ENCODE measurements at places on chromosomes 1 and 21.

- no peak for DNase-seq
Observed at GRCh38 chr1:235990330-235990795, 74.5 kb downstream of the NID1 start.

DNA sequence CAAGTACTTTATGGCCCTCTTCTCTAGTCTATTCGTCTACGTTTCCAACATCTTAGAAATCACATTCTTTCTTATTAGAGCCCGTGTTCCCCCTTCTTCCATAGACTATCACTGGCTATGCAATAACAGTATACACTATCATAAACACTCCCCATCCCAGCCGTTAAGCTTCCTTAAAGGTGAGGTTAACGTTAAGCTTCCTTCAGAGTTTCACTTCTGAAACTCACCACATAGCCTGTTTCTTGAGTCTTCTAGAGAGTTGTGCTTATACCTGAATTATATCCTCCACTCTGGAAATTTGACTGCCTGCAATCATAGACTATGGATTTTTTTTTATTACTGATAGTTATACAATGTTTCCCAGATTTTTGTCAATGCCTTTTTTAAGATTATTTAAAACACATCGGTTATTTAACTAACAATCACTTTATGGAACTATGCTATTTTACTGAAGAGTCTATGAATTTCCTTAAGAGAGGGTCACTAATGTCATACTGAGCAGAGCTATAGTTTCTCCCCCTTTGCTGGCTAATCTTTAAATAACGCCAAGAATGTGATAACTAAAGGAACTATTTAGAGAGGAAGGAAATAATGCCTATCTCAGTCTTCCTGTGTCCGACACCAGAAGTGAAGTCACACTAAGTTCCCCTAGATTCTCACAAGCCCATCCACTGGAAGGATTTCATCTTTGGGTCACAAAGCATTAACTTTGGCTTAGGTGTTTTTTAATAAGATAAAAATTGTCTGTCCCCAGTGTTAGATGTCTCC lies 16.8 kb downstream of the FCER1A start:
- no peak for DNase-seq

GRCh38 chr1:197685785-197686184 lies 89.5 kb downstream of the DENND1B start:
- DNase-seq = no peak

DNA sequence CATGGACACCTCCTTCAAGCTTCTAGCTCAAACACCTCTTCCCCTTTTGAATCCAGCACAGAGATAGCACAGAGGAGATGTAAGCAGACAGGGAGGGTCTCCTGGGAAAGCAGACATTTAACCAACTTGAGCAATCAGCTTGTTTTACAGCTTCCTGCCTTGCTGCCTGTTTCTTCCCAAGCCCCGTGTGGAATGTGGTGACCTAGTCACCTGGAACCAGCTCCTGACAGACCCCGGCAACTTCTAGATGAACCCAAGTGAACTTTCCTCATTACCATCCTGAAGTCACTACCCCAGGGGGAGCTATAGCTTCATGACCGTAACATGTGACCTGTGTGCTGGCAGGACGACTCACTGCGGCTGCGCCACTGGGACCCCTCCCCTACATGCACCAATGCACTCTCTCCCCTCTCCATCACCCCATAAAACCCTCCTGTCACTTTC lies 24.1 kb upstream of the TTF2 start:
- DNase-seq = no peak

- no peak for DNase-seq
Observed at GRCh38 chr1:43038232-43038935, 79.7 kb upstream of the SLC2A1 start.

Data from vagina (tissue), 2 donors.